ENCODE measurements at places on chromosomes 16 and 17.

GRCh38 chr16:13638218-13638617 lies 281.7 kb upstream of the ERCC4 start:
- no peak for DNase-seq

DNA sequence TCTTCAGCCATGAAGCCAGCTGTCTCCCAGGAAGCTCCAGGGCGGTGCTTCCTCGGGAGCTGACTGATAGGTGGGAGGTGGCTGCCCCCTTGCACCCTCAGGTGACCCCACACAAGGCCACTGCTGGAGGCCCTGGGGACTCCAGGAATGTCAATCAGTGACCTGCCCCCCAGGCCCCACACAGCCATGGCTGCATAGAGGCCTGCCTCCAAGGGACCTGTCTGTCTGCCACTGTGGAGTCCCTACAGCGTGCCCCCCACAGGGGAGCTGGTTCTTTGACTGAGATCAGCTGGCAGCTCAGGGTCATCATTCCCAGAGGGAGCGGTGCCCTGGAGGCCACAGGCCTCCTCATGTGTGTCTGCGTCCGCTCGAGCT lies 14.1 kb downstream of the STH start:
- no peak for DNase-seq

GRCh38 chr17:28469376-28469775 lies 4.1 kb upstream of the SLC13A2 start:
- no peak for DNase-seq

- no peak for DNase-seq
Observed at GRCh38 chr17:11553135-11553534, 45.1 kb upstream of the DNAH9 start.

DNA sequence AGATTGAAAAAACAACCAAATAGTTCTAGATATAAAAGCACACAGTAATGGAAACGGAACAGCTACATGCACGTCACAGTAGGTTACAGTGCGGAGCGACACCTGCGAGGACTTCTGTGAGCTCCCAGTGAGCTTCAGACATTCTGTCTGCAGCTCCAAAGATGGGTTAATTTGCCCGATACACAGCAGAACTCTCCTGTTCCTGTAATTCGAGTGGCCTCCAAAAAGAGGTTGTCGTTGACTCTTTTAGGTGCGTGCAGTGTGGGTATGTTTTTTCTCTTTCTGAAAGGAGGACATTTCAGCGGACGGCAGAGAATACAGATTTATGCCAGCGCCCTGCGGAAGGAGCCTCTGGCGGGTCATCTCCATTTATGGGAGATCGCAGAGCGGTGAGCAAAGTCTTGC lies 2.9 kb downstream of the OR1F1 start:
- DNase-seq = no peak

GRCh38 chr16:30551781-30552180 lies 6.4 kb downstream of the ZNF764 start:
- no peak for DNase-seq

DNA sequence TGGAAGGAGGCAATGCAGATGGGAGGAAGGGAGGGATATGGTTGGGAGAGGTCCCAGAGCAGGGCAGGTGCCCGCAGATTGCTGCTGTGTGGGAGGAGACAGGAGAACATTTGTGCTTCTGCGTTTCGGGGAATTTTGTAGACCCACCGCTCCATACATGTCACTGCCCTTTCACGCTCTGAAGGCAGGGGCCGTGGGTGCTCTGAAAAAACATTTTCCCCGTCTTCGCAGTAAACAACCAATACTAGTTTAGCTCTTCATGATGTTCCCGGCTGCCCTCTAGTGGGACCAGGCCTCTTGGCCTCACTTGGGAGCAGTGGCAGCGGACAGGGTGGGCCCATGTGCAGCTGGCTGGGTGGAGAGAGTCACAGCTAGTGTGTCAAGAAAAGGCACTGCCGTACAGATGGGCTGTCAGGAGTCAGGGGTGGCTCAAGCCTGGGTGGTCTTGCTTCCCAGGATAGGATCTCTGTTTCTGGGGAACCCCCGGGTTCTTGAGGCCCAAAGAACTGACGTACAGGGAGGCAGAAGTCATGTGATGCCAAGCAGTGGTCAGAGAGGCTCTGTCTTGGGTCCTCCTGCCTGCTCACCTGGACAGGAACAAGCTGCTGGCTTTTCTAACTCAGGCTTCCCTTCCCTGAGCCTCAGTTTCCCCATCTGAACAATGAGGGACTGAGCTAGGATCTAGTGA lies 46.5 kb upstream of the CPNE2 start:
- DNase-seq = peak; percentile 22

GRCh38 chr16:8867216-8867931 lies 1.4 kb downstream of the CARHSP1 start:
- no peak for DNase-seq

- no peak for DNase-seq
Observed at GRCh38 chr17:83187782-83188311, 108.4 kb downstream of the METRNL start.

GRCh38 chr16:54766355-54766754 lies 164.3 kb upstream of the IRX5 start:
- no peak for DNase-seq

- DNase-seq = no peak
Observed at GRCh38 chr17:28956112-28956511, 4.8 kb upstream of the PHF12 start.

GRCh38 chr17:74924250-74924948 lies at the start of gene OTOP2:
Gene OTOP2, plus strand, starts transcription at chr17:74924273. Its CDS starts 360 bp downstream, at chr17:74924633.
- DNase-seq = no peak

DNA sequence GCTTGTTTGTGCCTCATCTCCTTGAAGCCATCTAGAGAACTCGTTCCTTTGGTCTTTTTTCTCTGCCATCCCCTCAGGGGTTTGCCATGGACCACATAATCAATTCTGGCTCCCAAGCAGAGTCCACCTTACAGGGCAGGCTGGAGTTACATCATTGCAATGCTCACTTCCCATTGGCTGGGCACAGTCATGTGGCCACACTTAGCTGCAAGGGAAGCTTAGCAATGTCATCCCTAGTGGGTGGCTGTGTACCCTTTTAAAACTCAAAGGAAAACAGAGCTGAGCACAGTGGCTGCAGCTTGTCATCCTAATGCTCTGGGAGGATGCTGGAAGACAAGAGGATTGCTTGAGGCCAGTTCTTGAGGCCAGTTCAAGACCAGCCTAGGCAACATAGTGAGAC lies 41.9 kb upstream of the POLR3E start:
- no peak for DNase-seq

DNA sequence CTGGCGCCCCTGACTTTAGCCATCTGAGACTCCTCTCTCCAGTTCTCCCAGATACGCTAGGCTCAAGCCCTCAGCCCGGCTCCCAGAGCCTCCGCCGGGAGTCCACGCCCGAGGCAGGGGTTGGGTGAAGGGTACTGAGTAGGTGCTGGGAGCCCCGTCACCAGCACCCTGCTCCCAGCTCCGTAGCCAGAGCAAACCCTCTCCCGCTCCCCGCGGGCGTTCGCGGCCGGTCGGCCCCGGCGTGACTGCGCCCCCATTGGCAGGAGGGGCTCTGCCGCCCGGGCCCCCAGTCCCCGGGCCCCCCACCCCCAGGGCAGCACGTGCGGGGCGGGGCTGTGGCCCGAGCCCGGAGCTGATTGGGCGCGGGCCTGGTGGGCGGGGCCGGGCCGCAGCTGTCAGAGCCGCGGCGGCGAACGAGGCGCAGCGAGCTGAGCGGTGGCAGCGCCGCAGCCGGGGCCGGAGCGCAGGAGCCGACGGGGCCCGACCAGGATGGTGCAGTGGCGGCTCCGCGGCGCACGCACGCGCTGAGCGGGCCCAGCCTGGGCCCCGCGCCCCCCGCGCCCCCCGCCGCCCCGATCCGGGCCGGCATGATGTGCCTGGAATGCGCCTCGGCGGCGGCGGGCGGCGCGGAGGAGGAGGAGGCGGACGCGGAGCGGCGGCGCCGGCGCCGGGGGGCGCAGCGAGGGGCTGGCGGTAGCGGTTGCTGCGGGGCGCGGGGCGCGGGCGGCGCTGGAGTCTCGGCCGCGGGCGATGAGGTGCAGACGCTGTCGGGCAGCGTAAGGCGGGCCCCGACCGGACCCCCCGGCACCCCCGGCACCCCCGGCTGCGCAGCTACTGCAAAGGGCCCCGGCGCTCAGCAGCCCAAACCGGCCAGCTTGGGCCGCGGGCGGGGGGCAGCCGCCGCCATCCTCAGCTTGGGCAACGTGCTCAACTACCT lies at the start of gene SPNS2:
Gene SPNS2, plus strand, starts transcription at position 421 of the 937 bp plus-strand sequence. Its CDS starts 167 bp downstream, at position 588.
- no peak for DNase-seq

DNA sequence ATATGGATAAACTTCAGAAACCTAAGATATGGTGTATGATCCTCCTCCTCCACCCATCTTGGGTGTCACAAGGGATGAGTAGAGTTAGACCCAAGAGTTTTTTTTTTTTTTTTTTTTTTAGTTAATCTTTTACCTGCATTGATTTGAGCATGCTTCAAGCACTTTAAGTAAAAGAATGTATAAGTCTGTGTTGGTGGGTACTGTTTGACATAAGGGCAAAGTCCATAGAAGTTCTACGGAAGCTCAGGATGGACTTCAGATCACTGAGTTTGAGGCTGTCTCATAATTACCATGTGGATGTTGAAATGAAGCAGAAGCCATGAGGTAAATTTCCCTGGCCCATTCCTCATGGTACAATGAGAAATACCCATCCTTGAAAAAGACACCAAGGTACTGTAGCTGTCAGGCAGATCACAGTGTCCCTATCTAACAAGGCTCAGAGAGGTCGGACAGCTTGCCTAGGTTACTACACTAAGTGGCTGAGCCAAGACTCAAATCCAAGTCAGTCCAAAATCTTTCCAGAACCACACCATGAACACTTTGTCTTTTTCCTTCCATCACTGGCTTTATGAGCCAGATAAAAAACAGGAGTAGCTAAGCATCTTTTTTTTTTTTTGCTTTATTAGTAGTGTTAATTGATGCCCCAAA lies 962.8 kb downstream of the CDH11 start:
- DNase-seq = no peak

DNA sequence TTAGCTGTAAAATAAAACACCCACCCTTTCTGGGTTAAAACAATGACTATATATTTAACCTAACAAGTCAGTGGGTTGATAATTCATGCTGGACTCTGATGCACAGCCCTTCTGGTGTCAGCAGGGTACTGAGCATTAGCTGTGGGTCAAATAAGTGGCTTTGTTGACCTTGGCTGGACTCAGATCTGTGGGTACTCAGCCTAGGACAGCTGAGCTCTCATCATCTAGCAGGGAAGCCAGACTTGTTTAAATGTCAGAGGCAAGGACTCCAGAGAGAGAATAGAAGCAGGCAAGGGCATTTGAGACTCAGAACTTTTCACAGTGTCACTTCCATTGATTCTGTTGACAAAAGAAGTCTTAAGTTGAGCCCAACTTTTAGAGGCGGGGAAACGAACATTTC lies 1063.8 kb upstream of the CDH8 start:
- DNase-seq = no peak

DNA sequence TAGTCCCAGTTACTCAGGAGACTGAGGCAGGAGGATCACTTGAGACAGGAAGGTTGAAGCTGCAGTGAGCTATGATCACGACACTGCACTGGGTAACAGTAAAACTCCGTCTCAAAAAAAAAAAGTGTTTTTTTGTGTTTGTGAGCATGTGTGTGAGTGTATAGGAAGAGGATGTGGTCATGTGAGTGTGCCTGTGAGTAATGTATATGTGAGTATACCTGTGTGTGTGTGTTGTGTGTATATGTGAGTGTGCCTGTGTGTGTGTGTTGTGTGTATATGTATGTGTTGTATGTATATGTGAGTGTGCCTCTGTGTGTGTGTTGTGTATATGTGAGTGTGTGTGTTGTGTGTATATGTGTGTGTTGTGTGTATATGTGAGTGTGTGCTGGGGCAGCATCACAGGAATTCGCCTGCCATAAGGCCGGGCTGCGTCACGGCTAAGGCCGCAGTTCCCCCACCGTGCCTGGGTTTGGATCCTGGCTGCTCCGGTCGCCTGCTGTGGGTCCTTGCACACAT lies 21.4 kb upstream of the NPTX1 start:
- DNase-seq = no peak

DNA sequence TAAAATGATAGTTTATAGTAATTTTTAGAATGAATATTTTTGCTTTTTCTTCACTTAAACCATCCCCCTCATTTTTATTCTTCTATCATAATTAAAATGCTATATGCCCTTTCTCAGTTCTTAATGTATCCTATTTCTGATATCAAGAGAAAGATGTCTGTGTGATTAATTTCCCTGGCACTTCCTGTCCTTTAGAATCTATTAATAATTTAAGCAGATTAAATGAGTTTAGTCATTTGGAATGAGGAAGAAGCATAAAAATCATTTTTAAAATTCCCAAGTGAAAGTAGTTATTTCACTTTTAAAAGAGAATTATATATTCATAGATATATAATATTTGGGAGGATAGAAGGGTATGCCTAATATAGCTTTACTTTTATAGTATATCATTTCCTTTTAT lies 27.8 kb upstream of the CDR2 start:
- DNase-seq = no peak

- DNase-seq = no peak
Observed at GRCh38 chr16:14069818-14070217, 1.3 kb upstream of the MRTFB start.
